ENCODE measurements at places on chromosomes 7 and 10. TPM values are rescaled to one million over a fixed set of nuclear protein-coding genes. Genes with fewer than 3 reads are reported as not detected.
A peak's percentile ranks its signal among the peaks of the same experiment; 100 is the strongest.

- no peak for DNase-seq
These were observed 124.0 kb downstream of the HERPUD2 start for GRCh38 chr7:35570937-35571336.

- DNase-seq, result no peak
These were observed 347.8 kb upstream of the PLXDC2 start for GRCh38 chr10:19468413-19468812.

GRCh38 chr7:131218727-131219128 is 108.9 kb upstream of the MKLN1 start:
- no peak for DNase-seq

DNA sequence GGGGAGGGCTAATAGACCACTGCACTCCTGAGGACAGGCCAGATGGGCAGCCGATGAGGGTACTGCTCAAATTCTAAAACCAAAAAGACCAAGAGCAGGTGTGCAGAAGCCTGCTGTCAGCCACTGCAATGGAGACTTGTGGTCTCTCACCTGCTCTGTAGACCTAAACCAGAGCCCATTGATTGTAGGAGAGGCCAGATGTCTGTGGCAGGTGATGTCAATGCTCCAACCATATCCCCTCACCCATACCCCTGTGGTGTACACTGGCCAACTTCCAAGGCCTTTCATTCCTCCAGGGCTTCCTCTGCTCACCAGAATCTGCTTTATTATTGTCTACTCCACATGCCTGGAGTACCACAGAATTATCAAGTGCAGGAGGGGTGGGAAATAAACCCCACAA is 116.9 kb upstream of the CHST15 start:
- no peak for DNase-seq

DNA sequence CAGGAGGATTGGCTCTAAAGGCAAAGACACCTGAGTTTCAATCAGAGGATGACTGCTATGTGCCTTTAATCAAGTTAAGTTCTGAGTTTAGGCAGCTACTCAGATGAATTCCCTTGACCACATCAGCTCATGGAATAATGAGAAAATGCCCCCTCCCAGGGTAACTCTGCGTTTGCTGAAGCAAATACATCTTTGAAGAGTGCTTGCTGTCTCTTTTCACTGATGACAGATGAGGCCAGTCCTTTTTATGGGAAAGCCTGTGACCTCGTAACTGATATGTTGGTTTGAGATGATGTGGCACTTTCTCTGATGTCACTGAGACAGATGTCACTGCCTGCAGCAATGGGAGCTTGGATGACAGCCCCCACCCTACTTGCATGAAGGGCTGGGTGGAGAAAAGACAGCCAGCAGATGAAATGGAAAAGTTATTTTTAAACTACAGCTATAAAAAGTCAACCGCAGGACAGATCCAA is 43.7 kb upstream of the DGKI start:
- peak; percentile 76 for DNase-seq

GRCh38 chr10:52064084-52064845 is 249.8 kb upstream of the DKK1 start:
- no peak for DNase-seq

DNA sequence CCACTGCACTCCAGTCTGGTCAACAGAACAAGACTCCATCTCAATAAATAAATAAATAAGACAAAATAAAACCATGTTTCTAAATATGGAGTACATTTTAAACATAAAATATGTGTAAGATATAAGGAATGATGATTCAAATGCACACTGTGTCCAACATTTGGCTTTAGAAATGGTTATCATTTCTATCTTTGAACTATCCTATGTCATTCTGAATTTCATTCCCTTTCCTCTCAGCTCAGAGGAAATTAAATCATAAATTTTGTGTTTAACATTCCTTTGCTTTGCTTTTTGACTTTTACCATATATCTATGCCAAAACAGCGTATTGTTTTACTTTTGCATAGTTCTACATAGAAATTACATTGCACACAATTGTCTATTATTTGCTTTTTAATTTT is 130.9 kb downstream of the GNAT3 start:
- DNase-seq, result no peak

- no peak for DNase-seq
These were observed 13.1 kb upstream of the TCAF1 start for GRCh38 chr7:143914938-143915652.

DNA sequence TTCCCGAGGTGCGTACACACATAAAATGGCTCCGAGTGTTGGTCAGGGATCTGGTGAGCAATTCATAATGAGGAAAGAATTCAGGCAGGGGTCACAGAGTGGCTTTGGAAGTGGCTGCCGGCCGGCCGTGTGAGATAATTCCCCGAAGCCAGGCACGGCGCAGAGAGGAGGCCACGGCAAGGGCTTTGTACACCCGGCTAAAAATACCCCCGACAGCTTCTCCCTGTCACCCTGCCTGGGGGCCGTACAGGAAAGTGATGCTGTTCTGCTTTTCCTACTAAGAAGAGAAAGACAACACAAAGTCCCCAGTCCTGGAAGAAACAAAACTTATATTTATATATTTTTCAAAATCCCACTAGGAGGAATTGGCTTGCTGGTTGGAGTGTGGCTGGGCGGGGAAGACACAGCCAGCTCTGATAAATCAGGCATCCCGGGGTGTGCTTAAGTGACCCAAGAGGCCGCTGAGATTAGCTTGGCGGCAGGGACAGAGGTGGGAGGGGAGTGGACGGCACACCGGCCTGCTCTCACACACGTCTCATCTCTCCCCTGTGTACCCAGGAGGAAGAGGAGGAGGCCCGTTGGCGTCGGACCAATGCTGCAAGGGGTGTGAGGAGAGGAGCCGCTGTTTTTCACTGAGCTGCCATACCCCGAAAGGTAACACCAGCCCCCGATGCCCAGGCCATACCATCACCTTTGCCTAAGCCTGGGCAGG is 70.5 kb downstream of the ZMIZ1 start:
- peak; percentile 75 for DNase-seq

GRCh38 chr10:86107131-86107530 is 259.5 kb downstream of the GRID1 start:
- no peak for DNase-seq

DNA sequence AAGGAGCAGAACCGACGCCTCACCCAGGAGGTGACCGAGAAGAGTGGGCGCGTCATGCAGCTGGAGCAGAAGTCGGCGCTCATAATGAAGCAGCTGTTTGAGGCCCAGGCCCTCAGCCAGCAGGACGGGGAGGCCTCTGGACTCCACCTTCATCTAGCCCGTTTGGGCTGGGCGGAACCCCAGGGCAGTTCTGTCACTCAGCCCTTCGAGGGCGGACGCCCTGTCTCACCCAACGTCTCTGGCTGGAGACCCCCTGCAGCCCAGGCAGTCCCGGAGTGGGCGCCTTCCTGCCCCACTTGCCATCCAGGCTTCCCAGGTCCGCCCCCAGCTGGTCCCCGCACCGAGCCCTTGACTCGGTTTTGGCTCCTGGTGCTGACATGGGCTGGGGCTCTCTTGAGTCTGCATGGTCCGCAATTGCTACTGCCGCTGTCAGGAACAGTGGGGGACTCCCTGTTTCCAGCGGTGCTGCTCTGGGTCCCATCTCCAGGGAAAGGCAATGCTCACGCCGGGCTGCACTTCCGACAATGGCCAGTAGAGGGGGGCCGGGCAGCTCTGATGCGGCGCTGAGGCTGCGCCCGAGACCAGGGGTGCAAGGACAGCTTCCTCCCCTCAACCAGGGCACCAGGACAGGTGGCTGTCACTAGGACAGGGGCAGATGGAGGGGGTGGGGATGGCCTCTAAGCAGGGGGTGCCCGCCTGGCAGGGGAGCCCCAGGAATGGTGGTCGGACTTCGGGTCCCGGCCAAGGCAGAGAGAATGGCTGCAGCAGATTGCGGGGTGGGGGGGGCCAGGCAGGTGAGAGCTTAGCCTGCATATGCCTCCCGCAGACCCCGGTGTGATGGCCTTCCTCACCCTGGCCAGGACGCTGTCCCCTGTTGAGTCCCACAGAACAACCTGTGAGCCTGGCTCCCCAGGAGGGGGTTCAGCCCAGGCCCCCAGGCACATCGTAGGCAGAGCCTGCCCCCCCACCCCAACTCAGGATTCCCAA is 71.2 kb upstream of the KCTD7 start:
- peak; percentile 87 for DNase-seq

DNA sequence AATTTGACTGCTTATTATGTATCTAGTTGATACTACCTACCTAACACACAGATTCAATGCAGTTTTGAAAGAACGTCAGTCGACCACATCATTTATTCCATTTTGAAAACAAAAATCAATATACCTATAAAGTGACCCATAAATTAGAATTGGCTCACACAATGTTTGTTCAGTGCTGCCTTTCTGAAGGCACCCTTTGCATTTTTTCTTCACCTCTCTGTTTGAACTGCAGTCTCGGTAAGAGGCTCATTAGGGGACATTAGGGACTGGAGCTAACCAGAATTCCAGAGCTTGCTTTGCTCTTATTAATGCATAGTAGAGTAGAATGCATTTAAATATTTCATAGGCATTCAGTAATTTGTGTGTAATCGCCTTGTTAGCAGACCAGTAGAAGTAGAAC is 234.1 kb downstream of the FOXP2 start:
- no peak for DNase-seq

DNA sequence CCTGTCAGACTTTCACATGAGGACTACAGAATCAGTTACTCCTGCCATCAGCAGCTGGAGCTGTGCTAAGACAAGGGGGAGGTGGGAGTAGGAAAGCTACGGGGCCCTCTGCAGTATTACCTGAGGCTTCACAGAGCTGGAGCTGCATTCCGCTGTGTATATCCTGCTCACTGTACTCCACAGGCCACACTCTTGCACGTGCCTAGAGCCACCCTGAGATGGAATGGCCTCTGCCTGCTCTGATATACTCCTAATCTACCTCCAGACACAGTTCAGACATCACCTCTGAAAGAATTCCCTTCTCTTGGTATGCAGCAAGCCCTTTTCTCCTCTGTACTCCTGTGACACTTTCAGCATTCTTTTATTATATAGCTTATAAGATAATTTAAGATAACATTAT is 34.8 kb downstream of the TRDMT1 start:
- no peak for DNase-seq

GRCh38 chr7:138625849-138626230 is 75.3 kb downstream of the SVOPL start:
- DNase-seq, result no peak

DNA sequence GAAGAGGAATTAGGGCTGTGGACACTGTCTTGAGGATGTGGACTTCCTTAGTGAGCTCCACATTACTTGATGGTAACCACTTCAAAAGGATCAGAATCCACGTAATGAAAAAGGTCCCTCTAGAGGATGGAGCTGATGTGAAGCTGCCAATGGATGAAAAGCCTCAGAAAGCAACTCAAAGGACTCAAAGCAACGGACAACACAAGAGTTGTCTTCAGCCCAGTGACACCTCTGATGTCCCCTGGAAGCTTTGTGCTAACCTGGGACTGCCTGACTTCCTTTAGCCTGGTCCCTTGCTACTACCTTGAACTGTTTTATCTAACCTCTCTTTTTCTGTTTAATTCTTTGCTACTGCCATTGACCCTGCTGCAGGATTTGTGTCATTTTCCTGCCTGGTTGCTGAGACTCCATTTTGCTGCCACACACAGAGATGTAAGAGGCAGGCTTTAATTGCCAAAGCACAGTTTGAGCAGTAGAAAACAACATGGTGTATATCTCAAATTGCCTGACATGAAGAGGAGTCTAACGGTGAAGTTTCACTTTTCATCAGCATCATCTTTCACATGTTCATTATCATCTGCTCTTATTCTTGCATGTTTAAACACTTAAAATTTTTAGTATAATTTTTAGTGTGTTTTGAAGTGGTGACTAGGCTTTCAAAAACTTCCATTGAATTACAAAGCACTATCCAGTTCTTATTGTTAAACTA is 11.1 kb upstream of the SGCE start:
- DNase-seq, result no peak

- DNase-seq, result no peak
These were observed 8.2 kb upstream of the MAGI2 start for GRCh38 chr7:79461660-79462059.

- DNase-seq, result no peak
These were observed 84.3 kb downstream of the NPTX2 start for GRCh38 chr7:98701372-98701771.

- no peak for DNase-seq
These were observed 45.3 kb upstream of the EN2 start for GRCh38 chr7:155412416-155413253.

- DNase-seq, result peak; percentile 56
These were observed 178.6 kb upstream of the INHBA start for GRCh38 chr7:41881331-41882130.

- DNase-seq, result no peak
These were observed 101.2 kb downstream of the DNMBP start for GRCh38 chr10:99908512-99908911.

DNA sequence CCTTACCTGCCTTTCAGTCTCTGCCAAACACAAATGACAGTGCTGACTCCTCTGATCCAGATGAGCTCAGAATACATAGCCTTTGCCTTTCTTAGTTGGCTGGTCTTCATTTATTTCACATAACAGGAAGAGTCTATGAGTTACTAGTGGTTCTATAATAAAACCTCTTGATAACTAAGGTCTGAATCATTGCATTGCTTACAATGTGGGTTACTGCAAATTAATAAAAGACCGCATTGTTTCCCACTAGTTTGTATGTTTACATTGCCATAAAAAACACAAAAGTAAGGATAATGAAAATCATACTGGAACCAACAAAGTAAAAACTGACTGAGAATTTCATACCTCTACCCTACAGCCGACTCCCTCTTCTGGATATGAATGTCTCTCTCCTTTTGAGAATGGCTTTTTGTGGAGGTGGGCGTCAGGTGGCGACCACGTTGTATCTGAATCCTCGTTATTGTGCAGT is 62.0 kb upstream of the AKR1E2 start:
- DNase-seq, result no peak

DNA sequence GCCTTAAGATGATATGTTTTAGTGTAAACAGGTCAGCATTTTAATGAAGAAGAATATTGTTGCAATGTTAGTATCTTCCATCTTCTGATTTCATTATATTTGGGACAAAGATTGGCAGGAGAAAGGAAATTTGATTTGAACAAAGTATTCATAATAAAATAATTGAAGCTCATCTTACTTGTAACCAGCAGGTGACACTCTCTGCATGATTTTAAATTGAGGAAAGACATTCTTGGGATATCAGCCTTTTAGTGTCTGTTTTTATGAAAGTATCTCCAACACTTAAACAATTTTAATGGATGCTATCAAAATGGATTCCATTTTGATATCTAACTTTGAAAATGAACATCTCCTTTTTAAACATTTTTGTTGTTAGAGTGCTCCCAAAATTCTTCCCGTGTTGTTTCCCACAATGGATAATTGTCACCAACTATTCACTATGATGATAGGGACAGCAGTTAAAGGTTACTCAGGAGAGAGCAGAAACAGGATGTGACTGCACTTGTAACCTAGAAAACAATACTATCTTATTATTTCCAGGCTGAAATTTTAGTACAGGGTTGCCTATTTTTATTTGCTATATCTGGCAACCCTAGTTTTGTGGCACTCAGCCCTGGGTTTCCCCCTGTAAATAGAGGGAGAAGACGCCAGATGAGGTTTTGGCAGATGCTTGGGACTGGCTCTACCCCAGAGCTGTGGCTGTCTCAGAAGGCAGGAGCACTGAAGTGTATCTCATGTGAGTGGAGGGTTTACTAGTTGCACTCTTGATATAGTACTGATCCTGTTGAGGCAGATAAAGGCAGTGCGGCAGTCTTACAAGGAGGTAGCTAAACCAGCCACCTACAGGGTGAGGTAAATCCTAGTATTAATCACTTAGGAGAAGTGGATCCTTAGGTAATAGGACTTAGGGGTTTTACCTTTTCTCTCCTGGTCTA is 31.0 kb upstream of the ABCB4 start:
- DNase-seq, result no peak

PGAM2 gene
- 333 TPM for total RNA-seq

HKDC1 gene
- not detected for total RNA-seq

CAMK1D gene
- 1.1 TPM for total RNA-seq

TAS2R4 gene
- 0.25 TPM for total RNA-seq

NEUROG3 gene
- total RNA-seq, result not detected

NPC1L1 gene
- not detected for total RNA-seq

FEZF1 gene
- total RNA-seq, result 0.19 TPM

CLRN3 gene
- total RNA-seq, result not detected

ATP5MK gene
- 573 TPM for total RNA-seq
